KG1 (cell line): ENCODE measurements at places on chromosomes 2 and 18.

DNA sequence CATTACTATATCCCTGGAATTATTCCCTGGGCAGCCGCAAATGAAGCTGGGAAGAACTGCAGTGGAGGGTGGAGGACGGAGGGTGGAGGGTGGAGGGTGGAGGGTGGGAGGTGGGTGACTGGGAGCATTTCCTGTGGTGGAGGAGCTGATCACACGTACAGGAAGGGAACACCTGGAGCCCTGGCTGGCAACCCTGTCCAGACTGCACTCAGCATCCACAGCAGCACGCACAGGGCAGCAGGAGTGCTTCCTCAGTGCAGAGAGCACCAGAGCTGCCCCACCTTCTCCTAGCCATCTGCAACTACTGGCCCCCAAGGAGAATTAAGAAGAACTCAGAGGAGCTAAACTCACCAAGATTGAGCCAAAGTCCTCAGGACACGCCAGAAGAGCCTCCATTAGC lies 249.9 kb downstream of the EIPR1 start:
- DNase-seq: no peak

- no peak for DNase-seq
Observed at GRCh38 chr2:146135245-146135644, 1615.3 kb upstream of the ZEB2 start.

DNA sequence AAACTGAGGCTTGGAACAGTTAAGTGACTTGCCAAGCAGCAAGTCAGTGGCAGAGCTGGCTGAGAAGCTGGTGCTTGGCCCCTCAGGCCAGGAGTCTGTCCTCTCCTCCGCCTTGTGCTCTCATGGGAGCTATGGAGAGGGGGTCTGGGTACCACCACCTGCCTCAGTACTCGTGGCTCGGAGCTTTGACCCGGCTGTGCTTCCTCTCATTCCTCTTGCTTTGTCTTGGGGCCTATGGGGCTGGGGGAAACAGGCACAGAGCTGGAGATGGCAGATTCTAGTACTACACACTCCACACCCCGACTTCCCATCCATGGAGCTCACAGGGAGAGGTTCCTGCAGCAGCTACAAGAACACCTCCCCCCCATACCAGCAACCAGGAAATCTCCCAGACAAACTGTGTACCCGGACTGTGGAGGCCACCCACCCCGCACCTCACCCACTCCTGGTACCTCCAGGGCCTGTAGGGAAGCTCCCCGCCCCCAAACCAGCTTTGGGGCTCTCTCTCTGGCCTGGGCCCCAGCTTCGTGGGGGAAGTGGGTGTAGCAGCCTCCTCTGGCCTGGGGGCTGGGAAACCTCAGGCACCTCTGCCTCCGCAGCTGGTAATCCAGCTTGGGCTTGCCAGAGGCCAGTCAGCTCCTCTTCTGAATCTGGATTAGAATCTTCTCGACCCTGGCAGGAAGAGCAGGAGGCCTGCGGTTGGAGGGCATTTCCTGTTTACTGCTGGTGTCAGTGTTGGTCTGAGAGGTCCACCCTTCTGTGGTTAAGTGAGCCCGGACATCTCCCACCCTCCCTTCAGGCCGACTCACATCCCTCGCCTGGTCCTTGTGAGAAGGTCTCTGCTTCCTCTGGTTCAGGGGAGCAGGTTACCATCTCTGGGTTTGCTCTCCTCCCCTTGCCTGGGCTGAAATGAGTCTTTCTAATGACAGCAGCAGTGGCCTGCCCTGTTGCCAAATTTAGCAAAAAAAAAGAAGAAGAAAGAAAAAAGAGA lies 22.3 kb upstream of the RHOB start:
- DNase-seq: peak; percentile 69

- DNase-seq: no peak
Observed at GRCh38 chr2:28408764-28409599, 16.3 kb downstream of the FOSL2 start.
